ENCODE measurements at places on chromosomes 1 and 21.

DNA sequence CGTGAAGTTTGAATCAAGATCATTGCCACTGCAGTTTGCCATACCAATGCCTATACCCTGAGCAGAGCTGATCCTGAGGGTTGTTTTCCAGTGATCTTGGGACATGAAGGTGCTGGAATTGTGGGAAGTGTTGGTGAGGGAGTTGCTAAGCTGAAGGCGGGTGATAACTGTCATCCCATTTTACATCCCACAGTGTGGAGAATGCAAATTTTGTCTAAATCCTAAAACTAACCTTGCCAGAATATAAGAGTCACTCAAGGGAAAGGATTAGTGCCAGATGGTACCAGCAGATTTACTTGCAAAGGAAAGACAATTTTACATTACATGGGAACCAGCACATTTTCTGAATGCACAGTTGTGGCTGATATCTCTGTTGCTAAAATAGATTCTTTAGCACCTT, 78.6 kb downstream of the FMN2 start:
- no peak for DNase-seq

DNA sequence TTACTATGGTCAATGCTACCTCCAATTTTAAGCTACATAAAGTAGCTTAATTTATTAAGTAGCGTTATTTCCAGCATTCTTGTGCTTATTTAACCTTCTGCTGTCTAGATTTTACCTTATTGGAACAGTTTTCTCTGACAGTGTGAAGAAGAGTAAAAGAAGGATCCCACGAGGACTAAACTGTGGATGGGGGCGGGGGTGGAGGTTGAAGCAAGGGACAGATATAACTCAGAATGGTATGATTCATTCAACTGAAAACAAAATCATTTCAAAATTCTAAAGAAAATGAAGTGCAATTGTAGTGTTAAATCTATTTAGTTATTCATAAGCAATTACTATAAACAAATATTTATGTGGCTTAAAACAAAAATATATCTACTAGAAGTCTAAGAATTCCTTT, 11.5 kb upstream of the VAV3 start:
- no peak for DNase-seq

GRCh38 chr1:27940297-27940696, 5.5 kb downstream of the SMPDL3B start:
- DNase-seq: peak; percentile 81

DNA sequence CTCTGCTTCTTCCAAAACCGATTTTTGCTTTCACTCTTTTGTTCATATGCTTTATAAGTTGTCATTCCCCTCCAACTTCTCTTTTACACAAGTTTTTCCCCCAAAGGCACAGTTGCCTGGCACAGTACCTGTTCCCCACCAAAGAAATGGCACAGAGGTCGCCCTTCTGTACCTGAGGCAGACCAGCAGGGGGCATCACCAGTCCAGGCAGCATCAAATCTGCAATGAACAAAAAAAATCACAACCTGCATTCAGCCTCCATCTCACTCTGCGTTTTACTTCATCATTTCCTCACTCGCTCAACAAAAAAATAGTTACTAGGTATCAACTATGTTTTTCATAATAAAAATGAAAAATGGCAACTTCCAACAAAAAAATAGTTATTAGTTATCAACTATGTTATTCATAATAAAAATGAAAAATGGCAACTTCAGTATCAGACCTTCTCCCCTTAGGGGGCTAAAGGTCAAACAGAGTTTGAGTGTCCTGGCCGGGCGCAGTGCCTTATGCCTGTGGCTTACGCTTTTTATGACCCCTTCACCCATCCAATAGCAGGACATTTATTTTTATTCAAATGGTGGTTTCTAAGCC, 4.1 kb downstream of the EIF2D start:
- DNase-seq: peak; percentile 52
